Activated B cell treated with CpG ODN at 0.5 μM for 24 hours (primary cell): ENCODE measurements at places on chromosomes 2 and 18. TPM values are rescaled to one million over a fixed set of nuclear protein-coding genes. Genes with fewer than 3 reads are reported as not detected.

Gene SERTAD2
- 45.6 and 47.3 TPM in 2 replicates for total RNA-seq

DNA sequence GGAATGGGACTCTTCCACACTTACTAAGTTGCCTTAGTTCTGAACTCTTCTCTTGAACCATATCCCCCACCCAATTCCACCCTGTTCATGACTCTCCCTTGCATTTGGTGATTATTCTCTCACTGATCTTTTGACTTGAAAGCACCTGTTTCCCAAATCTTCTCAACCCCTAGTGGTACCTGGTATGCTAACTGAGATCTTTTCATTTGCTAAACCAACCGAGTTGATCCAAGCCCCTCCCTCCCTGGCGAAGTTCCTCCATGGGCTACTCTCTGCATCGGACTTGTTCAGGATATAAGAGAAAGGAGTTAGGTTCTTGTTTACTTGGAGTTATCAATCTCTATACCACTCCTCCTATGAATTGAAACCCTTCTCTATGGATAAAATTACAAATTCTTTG is 593.5 kb downstream of the BCL11A start:
- H3K27me3 ChIP-seq, result no peaks in the 10 kb centered on the region
- no peak overlapping the region for H3K4me3 ChIP-seq
- no peak for DNase-seq
- H3K27ac ChIP-seq, result no peak overlapping the region
- no peaks in the 10 kb centered on the region for H3K36me3 ChIP-seq

Gene GALNT13
- not detected in 2 replicates for total RNA-seq

Gene LNPK
- 15.2 TPM in 2 replicates for total RNA-seq

DNA sequence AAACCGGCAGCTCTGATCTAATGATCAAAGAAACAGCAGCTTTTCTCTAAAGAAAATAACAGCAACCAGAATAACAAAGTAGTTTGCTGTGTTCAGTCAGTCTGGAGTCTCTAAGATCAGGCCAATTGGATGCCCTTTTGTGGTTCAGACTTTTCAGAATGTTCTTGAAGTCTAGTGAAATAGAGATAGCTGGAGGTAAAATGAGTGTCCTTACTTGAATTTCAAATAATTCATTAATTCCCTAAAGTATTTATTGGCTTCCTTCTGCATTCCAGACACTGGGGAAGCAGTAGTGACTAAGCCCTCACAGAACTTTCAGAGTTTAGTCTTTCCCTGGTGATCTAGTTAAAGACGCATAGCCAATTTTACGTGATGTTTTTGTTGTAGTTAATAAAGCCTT is 58.7 kb downstream of the C18orf54 start:
- peaks cover 18% of the 10 kb centered on the region for H3K27me3 ChIP-seq
- H3K4me1 ChIP-seq, result no peaks in the 10 kb centered on the region
- no peaks in the 10 kb centered on the region for H3K36me3 ChIP-seq
- no peak for DNase-seq

DNA sequence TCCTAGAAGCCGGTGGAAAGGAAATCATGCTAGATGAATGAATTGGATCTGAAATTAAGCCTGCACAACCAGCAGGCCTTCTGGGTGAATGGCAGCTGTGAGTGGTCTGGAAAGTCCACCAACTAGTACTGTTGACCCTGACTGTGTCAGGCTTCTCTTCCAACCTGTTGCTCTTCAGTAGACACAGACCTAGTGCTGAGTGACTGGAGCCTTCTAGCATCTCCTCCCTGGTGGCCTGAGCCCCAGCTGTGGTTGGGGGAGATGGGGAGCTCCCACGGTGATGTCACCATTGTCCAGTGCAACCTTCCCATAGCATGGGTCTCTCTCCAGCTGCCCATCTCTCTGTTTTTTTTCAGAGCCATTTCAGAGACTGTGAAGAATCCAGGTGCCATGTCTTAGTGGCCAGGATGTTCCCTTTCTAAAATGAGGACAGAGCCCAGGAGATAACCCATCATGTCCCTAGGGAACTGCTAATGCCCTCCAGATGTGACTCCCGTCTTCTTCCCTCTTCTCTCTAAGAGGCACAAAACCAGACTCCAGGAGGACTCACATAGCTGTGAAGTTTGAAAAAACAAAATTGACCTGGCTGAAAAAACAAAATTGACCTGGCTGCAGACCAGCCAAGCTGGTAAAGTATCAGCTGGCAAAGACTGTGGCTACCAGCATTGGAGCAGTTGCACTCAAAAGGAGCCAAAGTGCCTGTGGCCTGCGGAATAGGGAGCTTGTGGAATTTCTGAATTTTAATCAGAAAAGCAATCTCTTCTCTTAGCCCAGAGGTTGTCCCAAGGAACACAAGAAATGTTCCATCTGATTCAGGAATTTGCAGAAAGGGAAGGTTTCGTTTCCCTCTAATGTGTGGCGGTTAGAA is 67.4 kb upstream of the RPL31 start:
- no peaks in the 10 kb centered on the region for H3K4me1 ChIP-seq
- no peak for DNase-seq
- H3K4me3 ChIP-seq, result no peak overlapping the region
- peaks cover 17% of the 10 kb centered on the region for H3K27me3 ChIP-seq
- no peak overlapping the region for H3K27ac ChIP-seq

Gene NEURL3
- total RNA-seq, result not detected in 2 replicates

DNA sequence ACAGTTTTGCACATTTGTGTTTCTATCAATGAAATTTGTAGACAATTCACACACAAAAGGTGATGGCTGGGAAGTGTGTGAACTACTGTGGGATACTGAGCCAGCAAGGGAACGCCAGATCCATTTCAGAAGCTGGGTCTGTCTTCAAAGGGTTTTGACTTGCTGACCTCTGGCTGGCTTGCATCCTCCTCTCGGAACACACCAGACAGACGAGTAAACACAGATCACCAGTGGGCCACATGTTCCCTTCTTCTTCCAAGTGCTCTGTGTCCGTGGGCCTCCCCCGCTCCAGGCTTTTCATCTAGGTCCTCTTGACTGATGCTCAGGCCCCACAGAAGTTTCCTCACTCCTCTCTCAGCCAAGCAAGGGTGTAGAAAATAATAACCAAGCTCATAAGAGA is 122.2 kb upstream of the OSR1 start:
- peaks cover 4% of the 10 kb centered on the region for H3K27me3 ChIP-seq
- H3K27ac ChIP-seq, result no peak overlapping the region
- H3K4me1 ChIP-seq, result no peaks in the 10 kb centered on the region
- DNase-seq, result no peak
- H3K4me3 ChIP-seq, result no peak overlapping the region

DNA sequence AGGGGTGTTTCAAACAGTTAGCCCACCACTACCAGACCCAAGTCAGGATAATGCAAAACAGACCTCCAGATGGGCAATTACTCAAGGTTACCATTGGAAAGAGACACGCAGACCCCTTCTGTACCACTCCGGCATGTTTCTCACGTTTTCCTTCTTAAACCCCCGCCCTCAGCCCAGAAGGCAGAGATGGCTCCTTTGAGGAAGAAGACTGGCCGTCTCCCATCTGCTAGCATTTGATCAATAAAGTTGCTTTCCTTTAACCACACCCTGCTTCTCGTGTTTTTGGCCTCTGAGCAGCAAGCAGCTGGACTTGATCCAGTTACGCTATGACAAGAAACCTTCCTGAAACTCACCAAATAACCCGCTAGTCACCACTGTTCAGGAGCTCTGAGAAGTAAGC is 1012.4 kb upstream of the GYPC start:
- no peak overlapping the region for H3K4me3 ChIP-seq
- DNase-seq, result no peak
- no peak overlapping the region for H3K27ac ChIP-seq
- H3K27me3 ChIP-seq, result no peaks in the 10 kb centered on the region

DNA sequence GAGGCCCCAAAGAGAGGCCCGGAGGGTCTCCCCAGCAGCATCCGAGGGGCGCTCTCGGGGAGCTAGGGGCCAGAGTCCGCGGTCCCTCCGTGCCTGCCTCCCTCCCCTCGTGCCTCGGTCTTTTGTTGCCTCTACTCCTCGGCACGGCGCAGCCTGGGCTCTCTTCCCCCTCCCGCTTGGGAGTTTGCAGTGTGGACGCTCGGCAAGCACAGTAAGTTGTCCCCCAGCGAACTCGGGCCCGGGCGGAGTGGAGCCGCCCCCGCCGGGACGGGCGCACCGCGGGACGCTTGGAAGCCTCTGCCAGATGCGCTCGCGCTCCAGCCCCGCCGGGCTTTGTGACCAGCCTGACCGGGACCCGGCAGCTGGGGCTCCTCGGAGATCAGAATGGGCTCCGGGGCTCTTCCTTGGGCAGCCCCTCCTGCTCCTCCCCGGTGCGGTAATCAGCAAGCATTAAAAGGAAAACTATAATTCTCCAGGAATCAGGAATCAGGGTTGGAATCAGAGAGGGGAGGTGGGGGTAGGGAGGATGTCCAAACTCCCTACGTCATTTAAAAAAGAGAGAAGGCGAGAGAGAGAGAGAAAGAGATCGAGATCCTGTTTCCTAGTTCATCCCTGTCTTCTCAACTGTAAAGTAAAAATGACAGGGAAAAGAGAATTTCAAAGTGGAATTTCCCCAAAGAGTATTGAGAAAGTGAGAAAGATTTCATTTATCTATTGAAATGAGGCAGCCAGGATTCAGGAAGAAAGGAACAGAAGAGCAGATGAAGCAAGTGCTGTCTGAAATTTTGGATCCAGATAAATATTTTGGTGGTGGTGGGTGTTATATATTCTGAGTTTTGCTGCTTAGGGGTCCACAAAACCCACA is 786 bp upstream of the TMEM200C start:
- H3K36me3 ChIP-seq, result no peaks in the 10 kb centered on the region
- peak; percentile 15 for DNase-seq
- peaks cover 21% of the 10 kb centered on the region for H3K4me1 ChIP-seq
- H3K27me3 ChIP-seq, result peaks cover 58% of the 10 kb centered on the region

DNA sequence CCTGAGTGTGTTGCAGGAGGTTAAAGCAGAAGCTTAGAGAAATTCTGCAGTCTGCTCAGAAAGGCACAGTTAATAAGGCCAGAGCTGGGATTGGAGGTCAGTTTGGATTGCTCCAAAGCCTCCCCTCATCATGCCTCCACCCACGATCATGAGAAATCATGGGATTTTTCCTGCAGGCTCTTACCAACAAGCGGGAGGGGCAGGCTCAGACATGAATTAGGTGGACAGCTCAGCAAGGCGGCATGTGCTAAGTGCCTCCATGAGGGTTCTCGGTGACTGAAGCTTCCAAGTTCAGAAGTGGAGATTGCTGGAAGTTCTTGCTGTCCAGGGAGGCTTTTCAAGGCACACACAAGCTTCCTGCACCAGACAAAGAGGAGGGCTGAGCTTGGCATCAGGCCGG is 163.8 kb downstream of the SETBP1 start:
- H3K36me3 ChIP-seq, result peaks cover 25% of the 10 kb centered on the region
- H3K27me3 ChIP-seq, result no peaks in the 10 kb centered on the region
- no peak for DNase-seq
- no peak overlapping the region for H3K27ac ChIP-seq
- peaks cover 82% of the 10 kb centered on the region for H3K4me1 ChIP-seq
- H3K4me3 ChIP-seq, result no peak overlapping the region

DNA sequence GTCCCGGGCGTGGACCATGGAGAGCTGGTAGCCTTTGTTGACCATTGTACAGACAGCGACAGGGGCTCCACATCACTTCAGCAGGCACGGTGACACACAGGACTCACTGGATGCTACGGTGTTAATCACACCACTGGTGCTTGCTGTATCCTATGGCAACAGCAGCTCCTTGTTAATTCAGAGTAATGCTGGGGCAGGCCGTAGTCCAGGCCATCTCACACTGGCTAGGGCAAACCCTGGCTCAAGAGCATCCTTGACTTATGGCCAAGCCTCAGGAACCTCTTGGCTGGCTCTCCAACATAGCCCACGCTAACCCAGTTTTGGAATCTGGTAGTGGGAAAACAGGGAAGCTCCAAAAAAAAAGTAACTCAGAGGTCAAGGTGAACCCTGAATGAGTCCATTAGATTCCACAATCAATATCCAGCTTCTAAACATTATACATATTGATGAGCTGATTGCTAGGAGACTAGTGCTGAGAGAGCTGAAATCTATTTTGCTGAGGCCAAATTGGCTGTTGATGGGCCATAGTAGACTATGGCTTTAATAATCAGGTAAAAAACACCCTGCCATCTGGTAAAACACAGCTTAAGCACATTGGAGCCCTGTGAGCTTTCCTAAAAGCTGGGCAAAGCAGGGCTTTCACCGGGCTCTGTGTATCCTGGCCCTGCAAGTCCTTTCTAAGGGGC is 253.6 kb downstream of the PRKCE start:
- DNase-seq, result no peak
- H3K27ac ChIP-seq, result peak overlapping the region; percentile 37
- H3K4me3 ChIP-seq, result no peak overlapping the region
- H3K4me1 ChIP-seq, result peaks cover 51% of the 10 kb centered on the region
- peaks cover 12% of the 10 kb centered on the region for H3K36me3 ChIP-seq

GRCh38 chr18:12836551-12836950 is 47.5 kb downstream of the PTPN2 start:
- H3K4me1 ChIP-seq, result peaks cover 38% of the 10 kb centered on the region
- H3K36me3 ChIP-seq, result peaks cover 39% of the 10 kb centered on the region
- DNase-seq, result no peak
- no peaks in the 10 kb centered on the region for H3K27me3 ChIP-seq
- H3K4me3 ChIP-seq, result no peak overlapping the region

DNA sequence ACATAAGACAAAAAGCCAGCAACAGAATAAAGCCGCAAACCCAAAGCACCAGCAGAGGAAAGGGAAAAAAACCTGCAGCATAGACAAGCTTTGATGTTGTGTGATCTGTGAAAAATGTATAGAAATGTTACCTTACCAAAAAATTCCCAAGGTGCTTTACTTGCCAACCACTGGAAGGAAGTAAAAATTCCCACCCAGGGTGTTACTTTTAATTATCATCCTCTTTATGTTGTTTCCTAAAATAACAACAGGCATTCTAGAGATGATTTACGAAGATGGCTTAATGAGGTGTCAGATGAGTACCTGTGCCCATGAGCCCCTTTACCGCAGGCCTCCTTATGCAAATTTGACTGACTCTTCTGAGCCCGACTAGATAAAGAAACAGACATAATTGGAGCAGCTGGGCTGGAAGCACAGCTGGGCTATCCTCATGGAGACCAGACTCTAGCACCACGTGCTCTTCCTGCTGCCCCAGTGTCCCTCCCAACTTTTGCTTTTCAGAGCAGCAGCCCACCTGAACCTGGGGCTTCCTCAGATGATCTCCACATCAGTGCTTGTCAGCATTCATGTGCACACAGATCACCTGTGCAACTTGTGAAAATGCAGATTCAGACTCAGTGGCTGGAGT is 41.5 kb downstream of the SRSF7 start:
- no peak overlapping the region for H3K27ac ChIP-seq
- no peaks in the 10 kb centered on the region for H3K27me3 ChIP-seq
- H3K36me3 ChIP-seq, result peaks cover 6% of the 10 kb centered on the region

Gene UGT1A7
- not detected in 2 replicates for total RNA-seq

- no peaks in the 10 kb centered on the region for H3K4me1 ChIP-seq
- no peaks in the 10 kb centered on the region for H3K27me3 ChIP-seq
- H3K36me3 ChIP-seq, result no peaks in the 10 kb centered on the region
- DNase-seq, result no peak
- no peak overlapping the region for H3K27ac ChIP-seq
- no peak overlapping the region for H3K4me3 ChIP-seq
Measured at GRCh38 chr2:147231607-147232006, 613.2 kb upstream of the ACVR2A start.

- no peaks in the 10 kb centered on the region for H3K36me3 ChIP-seq
- no peak for DNase-seq
- peaks cover 8% of the 10 kb centered on the region for H3K27me3 ChIP-seq
- H3K27ac ChIP-seq, result no peak overlapping the region
- H3K4me1 ChIP-seq, result no peaks in the 10 kb centered on the region
Measured at GRCh38 chr2:44137872-44138551, 30.7 kb upstream of the PPM1B start.

GRCh38 chr18:35871337-35871736 is 101.1 kb upstream of the RMP24 start:
- no peak overlapping the region for H3K27ac ChIP-seq
- H3K4me3 ChIP-seq, result no peak overlapping the region
- no peak for DNase-seq
- H3K4me1 ChIP-seq, result no peaks in the 10 kb centered on the region
- H3K36me3 ChIP-seq, result no peaks in the 10 kb centered on the region

Gene GRHL1
- total RNA-seq, result 0.39 and 0.95 TPM in 2 replicates

Gene CNRIP1
- not detected in 2 replicates for total RNA-seq

Gene IHH
- 0.10 TPM in 1 of 2 replicates, not detected in the other for total RNA-seq
